ENCODE measurements at places on chromosomes 7 and 10.

GRCh38 chr7:95646350-95646749 lies 50.0 kb upstream of the PDK4 start:
- no peak for DNase-seq

DNA sequence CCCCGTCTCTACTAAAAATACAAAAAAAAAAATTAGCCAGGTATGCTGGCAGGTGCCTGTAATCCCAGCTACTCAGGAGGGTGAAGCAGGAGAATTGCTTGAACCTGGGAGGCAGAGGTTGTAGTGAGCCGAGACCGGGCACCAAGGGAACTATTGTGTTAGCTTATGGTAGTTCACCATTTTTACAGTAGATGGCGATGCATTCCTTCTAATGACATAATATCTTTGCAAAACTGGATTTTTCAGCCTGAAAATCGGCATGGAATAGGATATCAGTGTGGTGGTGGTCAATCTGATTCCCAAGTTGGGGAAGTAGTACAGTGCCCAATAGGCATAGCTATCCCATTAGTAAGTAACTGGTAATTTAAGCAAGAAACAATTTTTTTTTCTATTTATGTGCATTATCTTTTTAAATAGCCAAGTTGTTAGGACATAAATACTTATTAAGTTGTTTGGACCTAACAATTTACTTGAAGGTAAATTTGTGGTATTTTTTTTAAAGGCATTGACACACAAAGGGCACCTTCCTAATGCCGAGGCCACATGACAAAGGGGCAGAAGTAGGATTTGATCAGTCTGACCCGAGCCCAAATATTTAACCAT lies 17.6 kb upstream of the IMPDH1 start:
- peak; percentile 83 for DNase-seq

DNA sequence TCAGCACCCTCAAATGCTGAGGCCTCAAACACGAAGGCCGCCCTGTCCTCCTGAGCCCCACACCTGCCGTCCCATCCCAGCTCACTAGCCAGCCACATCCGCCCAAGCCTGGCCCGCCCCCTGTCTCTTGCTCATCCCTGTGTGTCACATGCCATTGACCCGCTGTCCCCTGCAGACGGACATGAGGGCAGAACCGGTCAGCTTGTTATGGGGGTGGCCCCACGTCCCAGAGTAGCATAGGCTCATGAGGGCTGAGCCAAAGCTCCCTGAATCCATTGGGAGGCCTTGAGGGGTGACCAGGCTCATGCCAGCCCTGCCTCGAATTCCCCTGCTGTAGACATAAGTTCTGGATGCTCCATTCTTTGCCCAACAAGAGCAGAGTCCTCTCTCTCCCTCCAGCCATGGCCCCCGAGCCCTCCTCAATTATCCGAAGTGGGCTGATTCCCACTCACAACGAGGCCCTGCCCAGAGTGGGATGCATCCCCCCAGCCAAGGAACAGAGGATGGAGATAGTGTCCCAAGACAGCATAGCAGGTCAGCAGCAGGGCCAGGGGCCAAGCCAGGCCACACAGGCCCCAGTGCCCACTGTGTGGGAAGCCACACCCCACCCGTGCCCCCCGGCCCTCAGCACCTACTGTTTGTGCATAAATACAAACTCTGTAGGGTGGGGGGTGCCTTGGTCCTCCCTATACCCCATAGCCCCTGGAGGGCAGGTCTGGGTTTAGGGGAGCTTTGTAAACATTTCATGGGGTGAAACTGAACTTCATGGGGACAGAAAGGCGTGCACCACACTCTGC lies 42.1 kb downstream of the EBF3 start:
- DNase-seq = no peak

DNA sequence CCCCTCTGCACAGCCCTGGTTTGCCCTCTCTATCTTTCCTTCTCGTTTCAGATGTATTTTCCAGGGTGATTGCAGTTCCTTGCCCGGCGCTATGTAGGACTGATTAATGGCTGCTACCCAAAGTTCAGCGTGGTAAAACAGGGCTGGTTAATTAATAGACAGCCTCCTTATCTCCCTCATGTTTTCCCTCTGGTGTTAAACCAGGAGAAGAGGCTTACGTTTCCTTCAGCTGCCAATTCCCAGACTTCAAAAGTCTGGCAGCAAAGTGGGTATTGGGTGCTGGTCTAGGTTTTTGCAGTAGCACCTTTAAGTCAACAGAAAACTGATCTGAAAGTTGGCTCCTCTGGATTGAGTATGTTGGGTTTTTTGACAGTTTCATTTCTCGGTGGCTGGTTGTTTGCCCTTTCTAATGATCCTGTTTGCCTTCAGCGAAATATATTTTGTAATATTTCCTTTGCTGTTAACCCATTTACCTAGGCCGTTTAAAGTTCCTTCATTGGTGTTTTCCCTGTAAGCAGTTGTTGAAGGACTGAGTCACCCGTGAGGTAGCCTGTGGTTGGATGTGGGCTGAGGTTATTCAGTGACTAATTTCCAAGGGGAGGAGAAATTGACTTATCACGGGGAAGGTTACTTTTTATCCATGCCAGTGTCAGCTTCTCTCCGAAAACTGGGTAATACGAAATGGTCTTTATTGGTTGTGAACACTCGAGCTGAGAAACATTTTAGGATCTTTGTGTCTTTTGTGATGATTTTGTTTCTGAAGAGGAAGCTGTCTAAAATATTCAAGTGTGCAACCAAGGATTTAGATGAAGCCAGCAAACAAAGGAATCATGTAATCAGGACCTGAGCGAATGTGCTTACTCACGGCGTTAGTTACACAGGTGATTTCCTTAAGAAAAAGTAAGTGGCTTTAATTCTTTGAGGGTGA lies 257.2 kb downstream of the KIAA1217 start:
- DNase-seq = no peak

GRCh38 chr7:157610671-157611295 lies 274.0 kb downstream of the DNAJB6 start:
- DNase-seq = no peak

DNA sequence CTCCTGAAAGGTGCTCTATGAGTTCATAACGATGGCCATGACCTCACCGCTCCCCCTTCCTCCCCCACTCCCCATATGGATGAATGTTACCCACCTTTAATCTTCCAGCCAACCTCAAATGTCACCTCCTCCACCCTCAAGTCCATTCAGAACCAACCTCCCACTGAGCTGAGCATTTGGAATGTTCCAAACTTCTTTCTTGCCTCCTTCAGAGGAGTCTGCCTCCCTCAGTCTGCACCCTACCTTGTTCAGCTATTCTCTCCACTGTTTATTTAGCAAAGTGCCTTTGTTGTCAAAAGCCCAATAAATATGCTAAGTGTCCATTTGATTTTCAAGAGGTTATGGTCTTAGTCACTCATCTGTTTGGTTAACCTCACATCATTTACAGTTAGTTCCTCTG lies 22.9 kb upstream of the MTPAP start:
- DNase-seq = no peak

GRCh38 chr7:7408001-7408770 lies 127.5 kb downstream of the COL28A1 start:
- DNase-seq = no peak

GRCh38 chr10:12348870-12349628 lies at the start of gene CAMK1D:
CAMK1D (plus strand) TSS chr10:12349547.
- DNase-seq = peak; percentile 90

DNA sequence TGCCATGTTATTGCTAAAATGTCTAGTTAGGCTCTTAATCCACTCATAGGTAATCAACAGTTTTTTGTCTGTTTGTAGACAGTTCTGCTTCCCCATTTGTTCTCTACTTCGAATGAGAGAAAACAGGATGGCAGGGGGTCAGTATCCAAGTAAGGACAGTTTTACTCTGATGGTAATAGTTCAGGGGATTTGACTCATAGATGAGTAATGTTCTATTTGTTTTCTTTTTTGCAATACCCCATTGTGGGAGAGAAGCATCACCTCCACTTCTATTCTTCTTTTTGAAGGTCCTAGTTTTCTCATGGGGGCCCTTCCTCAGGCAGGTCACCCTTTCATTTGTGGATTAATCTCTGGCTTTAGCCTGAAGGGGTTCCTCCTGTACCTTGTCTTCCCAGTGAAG lies 13.9 kb downstream of the PCLO start:
- no peak for DNase-seq

DNA sequence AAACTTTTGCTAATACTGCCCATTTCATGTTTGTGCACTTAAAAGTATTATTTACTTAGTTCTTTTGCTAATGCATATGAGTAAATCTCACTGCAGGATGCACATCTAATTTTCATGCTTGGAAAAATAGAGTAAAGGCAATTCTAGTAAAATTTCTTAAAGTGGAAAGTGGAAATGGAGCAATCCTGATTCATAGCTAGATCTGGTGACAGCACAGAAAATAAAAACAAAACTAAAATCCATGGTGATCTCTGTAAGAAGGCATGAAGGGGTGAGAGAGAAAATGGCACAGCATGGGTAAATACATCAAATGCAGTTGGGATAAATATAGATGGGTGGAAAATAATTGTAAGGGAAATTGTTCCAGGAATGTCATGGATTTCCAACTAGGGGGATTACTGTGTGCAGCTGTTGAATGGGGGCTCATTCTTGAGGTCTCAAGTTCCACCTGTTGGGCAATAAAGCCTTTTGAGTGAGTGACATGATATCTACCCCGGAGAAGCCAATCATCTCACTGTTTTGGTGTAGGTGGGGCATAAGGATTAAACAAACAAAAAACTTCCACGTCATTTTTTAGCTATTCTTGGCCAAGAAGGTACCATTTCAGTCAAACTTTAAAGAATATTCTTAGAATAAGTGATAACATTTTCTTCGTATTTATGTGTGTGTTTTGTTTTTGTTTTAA lies 1.7 kb upstream of the MCU start:
- no peak for DNase-seq

DNA sequence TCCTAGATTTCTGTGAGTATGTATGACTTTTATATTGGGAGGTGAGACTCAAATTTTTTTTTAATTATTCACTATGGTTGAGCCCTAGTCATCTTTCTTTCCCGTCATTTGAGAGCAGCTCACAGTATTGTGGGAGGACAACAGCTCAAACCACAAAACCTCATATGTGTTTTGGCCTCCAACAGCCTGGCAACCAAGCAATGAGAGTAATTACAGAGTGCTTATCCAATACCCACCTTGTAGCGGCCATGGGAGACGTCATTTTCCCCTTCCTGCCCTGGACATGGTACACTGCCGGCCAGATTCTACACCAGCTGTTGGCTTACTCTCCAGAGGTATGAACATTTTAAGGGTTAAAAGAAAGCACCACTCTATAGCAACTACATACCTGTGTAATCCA lies 49.1 kb downstream of the DOCK4 start:
- DNase-seq = no peak

DNA sequence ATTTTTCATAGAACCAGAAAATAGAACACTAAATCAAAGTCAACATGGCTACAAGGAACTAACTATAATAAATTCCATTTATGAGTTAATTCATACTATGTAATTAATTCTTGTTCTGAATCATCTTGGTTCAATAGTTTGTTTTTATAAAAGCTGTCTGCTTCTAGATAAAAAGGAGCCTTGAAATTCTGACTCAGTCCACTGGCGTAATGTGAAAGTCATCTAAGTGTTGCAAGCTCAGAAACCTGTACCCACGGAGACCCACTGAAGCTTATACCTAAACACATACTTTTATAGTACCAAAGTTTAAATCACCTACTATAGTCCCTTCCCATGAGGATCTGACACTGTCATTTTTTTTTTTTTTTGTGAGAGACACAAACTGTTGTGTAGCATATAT lies 489.4 kb downstream of the SEMA3D start:
- DNase-seq = no peak

- DNase-seq = no peak
Observed at GRCh38 chr10:49831352-49832035, 69.4 kb upstream of the OGDHL start.

GRCh38 chr10:58278274-58278961 lies 9.5 kb downstream of the CISD1 start:
- DNase-seq = no peak

DNA sequence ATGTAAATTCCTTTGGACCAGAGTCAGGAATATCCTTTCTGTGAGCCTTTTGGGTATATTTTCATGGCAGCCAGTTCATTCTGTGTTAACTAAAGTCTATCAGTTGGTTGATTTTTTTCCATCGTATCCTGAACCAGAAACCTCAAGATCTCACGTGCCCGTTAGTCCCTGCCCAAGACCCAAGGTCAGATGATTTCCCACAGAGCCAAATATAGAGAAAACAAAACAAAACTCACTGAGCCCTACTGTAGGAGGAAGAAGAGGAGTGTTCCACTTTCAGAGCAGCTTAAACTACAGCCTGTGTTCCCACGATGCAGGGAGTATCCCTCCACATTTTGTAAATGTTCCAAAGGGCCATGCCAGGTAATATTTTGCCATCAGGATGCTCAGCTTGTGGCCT lies 96.0 kb upstream of the ADO start:
- DNase-seq = no peak

DNA sequence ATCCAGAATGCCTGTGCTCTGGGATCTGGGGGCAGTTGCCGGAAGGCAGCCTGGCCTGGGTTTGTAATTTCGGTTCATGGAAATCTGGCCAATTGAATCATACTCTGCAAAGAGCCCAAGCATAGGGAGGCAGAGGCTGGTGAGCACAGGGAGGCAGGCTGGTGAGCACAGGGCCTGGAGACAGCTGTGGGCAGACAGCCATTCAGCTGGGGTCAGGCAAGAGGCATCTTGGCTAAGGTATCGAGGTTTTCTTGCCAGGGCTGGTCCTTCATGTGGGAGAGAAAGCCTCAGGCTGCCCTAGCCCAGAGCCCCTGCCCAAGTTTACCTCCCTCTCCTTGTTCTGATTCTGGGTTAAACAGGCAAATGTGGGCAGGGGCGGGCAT lies 63.7 kb upstream of the BAIAP2L1 start:
- no peak for DNase-seq

DNA sequence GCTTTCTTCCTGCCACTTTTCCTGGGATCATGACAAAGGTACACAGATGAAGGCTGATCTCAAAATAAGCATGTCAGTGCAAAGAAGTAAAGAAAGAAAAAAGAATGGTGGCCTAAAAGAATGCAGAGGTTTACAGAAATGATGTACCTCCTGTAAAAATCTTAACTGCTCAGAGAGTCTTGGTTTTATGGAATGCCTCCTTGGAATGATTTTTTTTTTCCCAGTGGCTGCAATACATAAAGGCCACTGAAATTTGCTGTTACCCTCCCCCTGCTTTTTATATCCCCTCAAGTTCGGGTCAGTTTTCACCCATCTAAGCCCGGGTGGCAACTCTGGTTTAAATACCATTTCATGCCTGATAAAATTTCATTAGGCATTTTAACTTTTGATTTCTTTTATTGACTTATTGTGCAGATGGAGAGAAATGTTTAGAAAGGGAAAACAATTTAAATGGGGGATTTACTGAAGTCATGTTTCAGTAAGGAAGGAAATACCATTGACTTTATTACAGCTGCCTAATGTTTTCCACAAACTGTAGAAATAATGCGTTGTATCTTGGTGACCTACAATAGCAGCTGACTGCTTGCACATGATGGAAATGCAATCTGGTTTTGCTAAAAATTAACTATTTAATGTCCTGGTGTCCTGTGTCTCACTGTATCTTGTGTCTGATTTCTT lies 102.5 kb downstream of the SAMD9 start:
- DNase-seq = no peak
